ENCODE measurements at places on chromosomes 1 and 21.

DNA sequence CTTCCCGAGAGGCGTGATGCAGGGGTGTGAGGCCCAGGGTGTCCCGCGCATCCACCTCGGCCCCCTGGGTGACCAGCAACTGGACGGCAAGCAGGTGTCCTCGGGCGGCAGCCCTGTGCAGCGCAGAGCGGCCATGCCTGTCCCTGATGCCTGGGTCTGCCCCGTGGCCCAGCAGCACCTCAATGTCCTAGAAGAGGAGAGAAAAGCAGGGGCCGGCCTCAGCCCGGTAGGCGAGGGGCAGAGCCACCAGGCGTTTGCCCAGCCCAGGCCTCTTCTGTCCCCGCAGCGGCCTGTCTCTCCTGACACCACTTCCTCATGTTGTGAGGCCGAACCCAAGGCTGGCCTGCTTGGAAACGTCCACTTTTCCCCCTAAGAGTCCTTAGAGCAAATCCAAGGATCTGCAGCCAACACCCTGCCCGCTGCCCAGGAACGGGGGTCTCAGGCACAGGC is 1.7 kb downstream of the ANKRD65 start:
- DNase-seq: no peak

- DNase-seq: no peak
Measured at GRCh38 chr1:56453417-56454078, 125.8 kb downstream of the PLPP3 start.

DNA sequence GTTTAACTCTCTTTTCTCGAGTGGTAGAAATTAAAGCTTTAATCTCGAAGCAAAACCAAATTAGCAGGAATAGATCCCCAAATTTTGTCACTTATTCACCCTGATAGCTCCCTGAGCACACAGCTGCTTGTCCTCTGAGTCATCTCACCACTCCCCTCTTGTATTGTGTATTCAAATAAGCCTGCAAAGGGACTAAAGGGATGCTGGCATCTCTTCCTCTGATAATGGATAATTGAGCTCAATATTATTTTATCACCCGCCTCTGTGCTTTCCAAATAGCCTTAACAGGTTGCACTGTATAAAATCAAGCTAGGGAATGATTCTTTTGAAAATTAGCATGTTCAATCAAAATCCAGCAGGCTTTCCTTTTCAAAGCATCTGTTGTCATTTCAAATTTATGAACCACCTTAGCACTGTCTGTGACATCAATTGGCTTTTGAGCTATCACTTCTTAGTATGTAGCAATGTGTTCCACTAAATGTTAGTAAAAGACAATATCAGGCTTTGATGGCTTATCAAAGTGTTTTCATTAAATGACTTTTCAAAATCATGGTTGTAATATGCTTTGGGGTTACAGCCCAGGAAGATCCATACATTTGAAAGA is 561.6 kb downstream of the PLA2G4A start:
- peak; percentile 27 for DNase-seq

DNA sequence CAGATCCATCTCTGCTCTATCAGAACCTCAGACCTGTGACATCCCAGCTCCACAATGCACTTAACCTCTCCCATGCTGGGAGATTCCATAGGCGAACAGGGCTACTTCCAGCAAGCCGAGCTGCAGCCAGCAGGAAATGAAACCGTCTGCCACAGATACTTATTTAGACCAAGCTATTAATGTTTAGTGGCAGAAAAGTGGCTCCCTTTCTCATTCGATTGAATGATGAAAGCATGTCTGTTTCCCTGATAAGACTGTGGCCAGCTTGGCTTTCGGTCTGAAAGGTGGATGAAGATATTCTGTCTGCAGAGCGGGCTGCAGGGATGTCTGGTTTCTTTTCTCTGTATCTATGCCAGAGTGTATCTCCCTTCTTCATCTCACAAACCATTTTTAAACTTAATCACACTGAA is 146.4 kb downstream of the GREM2 start:
- DNase-seq: peak; percentile 9

- no peak for DNase-seq
Measured at GRCh38 chr1:29785554-29785953, 549.2 kb downstream of the PTPRU start.

DNA sequence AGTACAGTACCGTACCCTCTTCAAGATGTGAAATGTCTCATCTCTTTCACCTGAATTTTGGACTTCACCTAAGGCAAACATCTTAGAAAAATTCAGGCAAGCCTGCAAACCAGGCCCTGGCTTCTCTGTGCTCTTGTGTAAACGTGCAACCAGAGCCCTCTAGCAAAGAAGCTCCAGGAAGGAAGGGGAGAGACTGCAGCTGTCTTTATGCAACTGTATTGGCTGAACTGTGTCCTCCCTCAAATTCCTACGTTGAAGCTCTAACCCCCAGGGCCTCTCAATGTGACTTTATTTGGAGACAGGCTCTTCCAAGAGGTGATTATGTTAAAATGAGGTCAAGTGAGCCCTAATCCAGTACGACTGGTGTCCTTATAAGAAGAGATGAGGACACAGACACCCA is 60.3 kb downstream of the SLC45A1 start:
- DNase-seq: no peak

GRCh38 chr1:21225065-21225464 is 48.4 kb upstream of the EIF4G3 start:
- no peak for DNase-seq

DNA sequence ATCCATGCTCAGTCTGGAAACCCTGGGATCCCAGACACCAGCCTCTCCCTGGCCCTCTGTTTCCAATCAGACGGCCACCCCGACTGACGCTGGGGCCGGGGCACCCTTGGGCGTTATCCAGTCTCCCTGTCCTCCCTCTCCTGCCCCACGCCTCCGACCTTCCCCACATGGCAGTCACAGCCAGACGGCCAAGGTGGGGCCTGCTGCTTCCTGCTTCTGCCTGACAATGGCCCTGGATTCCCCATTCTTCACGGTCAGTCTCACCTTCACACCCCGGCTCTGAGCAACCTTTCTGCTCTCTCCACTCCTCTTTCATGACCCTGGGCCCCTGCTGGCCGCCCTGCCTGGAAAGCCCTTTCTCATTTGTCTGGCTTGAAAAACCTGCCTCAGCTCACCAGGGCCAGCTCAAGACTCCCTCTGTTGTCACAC is 6.6 kb downstream of the GNG4 start:
- no peak for DNase-seq

- DNase-seq: no peak
Measured at GRCh38 chr1:79817031-79817560, 810.6 kb upstream of the ADGRL4 start.

DNA sequence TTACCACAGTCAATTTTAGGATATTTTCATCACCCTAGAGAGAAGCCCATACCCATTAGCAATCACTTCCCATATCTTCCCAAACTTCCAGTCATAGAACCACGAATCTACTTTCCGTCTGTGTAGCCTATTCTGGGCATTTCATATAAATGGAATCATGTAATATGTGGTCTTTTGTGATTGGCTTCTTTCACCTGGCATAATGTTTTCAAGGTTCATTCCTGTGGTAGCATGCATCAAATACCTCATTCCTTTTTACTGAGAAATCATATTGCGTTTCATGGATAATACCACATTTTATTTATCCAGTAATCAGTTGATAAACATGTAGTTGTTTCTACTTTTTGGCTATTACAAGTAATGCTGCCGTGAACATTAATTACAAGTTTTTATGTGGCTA is 21.5 kb downstream of the DESI2 start:
- DNase-seq: no peak

DNA sequence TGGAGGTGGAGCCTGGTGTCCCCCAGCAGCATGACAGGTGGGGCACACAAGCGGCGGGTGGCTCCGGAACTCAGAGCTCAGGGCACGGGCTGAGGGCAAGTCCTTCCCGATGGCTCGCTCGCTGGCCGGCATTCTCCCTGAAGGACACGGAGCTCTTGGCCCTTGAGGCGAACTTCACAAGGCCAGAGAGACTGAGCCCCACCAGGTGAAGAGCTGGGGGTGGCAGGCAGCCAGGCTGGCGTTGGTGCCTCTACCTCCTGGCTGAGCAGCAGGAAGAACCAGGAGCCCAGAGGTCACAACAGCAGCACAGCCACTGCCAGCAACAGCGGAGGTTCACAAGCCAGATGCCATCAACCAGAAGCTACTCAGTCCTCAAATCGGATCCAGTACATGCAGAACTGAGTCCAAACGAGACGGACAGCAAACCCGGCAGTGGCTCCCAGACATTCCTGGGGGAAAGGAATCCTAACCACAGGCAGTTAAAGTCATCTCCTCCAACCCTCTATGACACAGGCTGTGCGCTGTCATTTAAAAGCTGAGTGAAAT is 54.1 kb downstream of the NPHP4 start:
- no peak for DNase-seq

GRCh38 chr1:53625766-53626520 is 113.0 kb downstream of the GLIS1 start:
- DNase-seq: no peak

- no peak for DNase-seq
Measured at GRCh38 chr1:228314658-228315483, 91.8 kb downstream of the TRIM11 start.

- DNase-seq: no peak
Measured at GRCh38 chr21:21664871-21665270, 666.7 kb downstream of the NCAM2 start.

DNA sequence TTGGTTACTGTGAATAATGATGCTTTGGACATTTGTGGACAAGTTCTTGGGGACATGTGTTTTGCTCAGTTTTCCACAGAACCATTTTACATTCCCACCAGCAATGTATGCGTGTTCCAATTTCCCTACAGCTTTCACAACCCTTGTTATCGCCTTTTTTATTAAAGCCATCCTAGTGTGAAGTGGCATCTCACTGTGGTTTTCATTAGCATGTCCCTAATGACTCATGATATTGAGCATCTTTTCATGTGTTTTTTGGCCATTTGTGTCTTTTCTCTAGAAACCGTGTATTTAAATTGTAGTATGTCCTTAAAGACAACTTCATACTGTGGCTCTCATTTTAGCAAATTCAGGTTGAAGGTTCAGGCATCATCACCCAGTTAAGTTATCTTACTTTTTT is 132.1 kb downstream of the TGFBR3 start:
- DNase-seq: no peak

DNA sequence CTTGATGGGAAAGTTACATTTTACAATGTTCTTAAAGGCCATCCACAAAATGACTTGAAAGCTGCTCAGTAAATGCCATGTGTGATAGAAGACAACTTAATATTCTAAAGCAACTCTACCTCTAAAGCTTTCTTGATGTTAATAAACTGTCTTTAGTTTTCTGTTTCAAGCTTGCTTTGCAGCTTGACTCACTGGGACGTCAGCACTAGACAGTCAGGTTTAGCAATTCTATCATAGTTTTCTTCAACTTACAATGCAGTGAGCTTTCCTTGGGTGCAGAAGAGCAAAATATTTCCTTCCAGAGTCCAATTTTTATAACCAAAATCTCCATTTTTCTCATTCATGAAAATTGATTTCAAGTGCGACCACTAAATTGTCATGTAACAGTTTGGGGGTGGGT is 273.1 kb downstream of the NTNG1 start:
- no peak for DNase-seq

DNA sequence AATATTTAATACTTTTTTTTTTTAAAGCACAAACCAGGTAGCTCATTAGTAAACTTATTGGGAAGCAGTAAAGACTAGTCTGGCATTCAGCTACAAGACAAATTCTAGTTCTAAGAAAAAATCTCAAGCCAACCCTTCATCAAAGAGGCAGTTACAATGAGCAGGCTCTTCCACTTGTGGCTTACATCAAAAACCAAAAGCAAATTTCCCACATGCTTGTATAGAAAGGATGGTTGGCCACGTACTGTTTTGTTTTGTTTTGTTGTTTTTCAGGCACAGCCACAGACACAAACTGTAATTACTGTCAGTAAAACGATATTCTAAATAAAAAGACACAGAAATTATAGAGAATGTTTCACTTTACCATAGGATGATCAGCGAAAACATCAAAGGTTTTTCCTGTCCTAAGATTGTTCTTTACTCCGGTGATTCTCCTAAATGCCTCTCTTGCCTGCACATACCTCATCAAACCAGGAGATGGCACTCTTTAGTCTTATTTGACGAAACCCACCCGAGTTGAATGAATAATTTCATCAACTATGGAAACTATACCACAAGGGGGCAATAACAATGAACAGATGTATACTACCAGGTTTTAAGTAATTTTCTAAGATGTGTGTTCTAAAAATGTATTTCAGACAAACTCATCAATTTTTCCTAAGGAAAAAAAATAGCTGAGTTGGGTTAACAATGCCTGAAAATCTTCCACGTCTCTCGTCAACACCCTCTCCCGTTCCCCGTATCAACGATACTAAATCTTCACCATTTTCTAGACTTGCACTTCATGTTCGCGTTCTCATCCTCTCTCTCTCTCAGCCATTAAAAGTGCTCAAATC is 26.9 kb downstream of the RPL5 start:
- DNase-seq: peak; percentile 85

GRCh38 chr1:7565099-7565750 is 205.9 kb upstream of the VAMP3 start:
- no peak for DNase-seq

DNA sequence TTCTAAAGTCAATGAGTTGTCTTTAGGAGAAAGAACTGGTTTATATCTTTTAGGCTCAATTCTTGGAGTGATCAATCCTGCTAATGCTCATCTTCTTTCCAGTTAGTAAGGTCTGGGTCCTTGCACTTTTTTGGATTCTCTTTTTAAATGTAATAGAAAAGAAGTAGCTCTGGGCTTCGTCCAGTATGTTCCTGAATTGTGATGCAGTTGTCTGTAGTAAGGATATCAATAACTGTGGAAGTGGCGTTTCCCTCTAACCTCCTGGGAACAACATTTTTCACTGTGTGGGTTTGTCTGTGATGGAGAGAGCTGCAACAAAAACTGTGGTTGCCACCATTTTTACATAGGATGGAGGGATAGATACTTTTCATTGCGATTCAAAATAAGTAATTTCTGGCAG is 367.2 kb downstream of the USP25 start:
- no peak for DNase-seq

DNA sequence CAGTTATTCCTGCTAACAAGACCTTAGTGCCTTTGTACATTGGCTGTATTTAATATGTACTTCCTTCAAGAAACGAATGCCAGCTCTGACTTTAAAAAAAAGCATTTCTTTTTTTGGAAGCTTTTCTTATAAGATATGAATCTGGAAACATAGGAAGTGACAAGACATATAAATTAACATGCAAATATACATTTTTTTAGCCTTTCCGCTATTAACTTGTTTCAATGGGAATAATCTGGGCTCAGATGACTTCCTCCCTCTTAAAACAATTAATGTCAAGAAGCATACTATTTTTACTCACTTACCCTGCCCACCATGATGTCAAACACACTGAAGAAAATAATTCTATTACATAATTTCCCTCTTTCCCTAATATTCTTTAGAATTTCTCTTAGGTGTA is 1.4 kb downstream of the DENND1B start:
- peak; percentile 44 for DNase-seq

All from brain (organoid and tissue), 16 donors.